CD8-positive, alpha-beta T cell (primary cell): ENCODE measurements at places on chromosomes 3 and 15. TPM values are rescaled to one million over a fixed set of nuclear protein-coding genes. Genes with fewer than 3 reads are reported as not detected.

The CPA3 gene
- not detected for total RNA-seq

The IL17RD gene
- total RNA-seq, result not detected

GRCh38 chr3:139597947-139598346, 58.4 kb upstream of the RBP1 start:
- no peak for DNase-seq

DNA sequence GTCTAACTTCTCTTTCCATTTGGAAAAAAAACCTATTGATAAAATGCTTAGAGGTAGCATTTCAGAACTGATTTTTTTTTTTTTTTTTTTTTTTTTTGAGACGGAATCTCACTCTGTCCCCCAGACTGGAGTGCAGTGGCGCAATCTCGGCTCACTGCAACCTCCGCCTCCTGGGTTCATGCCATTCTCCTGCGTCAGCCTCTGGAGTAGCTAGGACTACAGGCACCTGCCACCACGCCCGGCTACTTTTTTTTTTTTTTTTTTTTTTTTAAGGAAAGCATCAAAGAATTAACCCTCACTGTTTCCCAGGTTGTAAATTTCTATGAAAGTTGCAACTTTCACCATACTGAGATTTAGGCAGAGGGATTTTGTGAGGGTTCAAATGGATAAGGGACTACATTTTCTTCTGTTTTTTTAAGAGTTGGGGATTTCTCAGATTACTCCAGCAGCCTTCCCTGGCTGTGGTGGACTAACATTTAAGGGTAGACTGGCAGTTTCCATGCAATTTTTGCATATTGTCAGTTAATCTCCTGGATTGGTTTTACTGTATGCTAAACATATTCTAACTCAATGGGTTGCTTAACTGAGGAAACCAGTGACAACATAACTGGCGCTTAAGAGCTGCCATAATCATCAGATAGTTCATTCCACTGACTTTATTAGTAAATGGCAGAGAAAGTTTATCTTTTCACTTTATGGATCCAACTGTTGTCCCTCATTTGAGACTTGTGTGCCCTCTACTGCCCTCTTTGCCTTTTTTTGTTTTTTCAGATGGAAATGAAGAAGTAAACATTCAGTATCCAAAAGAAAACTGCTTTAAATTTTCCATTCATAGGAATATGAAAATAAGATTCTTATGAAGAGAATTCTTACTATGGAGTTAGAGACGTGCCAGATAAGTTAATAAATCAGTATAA, 93.7 kb downstream of the NPTN start:
- DNase-seq, result no peak
